ENCODE measurements at places on chromosomes 6 and 20.
A peak's percentile ranks its signal among the peaks of the same experiment; 100 is the strongest.

DNA sequence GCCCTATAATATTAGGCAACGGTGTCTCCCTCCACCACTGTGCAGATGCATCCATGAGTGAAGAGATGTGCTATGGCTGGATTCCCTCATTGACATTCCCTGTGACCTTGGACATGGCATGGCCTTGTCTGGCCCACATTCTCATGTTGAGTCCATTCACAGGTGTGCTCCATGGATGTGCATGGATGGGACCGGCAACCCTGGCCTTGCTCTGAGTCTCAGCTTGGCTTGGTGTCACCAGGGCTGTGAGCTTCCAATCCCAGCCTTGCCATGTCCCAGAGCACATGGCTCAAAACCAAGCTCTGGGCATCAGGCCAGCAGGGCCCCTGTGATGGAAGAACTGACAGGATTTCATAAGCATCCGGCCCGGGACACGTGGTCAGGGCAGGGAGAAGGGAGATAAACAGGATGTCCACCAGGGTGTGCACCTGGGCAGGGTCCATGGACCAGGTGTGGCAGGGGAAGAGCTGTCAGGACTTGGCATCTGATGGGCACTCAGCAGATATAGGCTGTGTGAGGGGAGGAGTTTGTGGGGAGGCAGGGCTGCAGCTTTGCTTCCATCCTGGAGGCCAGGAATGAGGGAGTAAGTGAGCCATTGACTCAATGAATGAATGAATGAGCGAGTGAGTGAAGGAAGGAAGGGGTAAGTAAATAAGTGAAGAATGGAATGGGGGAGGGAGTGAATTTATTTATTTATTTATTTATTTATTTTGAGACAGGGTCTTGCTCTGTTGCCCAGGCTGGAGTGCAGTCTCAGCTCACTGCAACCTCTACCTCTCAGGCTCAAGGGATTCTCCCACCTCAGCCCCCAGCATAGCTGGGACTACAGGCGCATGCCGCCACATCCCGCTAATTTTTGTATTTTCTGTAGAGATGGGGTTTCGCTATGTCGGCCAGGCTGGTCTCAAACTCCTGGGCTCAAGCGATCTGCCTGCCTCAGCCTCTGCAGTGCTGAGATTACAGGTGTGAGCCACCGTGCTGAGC lies 15.7 kb downstream of the NRSN2 start:
- no peak overlapping the region for H3K4me3 ChIP-seq
- no peaks in the 10 kb centered on the region for H3K36me3 ChIP-seq
- DNase-seq, result no peak
- H3K27ac ChIP-seq, result no peak overlapping the region
- no peaks in the 10 kb centered on the region for H3K27me3 ChIP-seq

- no peak overlapping the region for H3K4me3 ChIP-seq
- H3K4me1 ChIP-seq, result no peaks in the 10 kb centered on the region
- no peak for DNase-seq
- H3K27ac ChIP-seq, result no peak overlapping the region
- no peaks in the 10 kb centered on the region for H3K36me3 ChIP-seq
Measured at GRCh38 chr6:134105940-134106339, 53.5 kb upstream of the SLC2A12 start.

DNA sequence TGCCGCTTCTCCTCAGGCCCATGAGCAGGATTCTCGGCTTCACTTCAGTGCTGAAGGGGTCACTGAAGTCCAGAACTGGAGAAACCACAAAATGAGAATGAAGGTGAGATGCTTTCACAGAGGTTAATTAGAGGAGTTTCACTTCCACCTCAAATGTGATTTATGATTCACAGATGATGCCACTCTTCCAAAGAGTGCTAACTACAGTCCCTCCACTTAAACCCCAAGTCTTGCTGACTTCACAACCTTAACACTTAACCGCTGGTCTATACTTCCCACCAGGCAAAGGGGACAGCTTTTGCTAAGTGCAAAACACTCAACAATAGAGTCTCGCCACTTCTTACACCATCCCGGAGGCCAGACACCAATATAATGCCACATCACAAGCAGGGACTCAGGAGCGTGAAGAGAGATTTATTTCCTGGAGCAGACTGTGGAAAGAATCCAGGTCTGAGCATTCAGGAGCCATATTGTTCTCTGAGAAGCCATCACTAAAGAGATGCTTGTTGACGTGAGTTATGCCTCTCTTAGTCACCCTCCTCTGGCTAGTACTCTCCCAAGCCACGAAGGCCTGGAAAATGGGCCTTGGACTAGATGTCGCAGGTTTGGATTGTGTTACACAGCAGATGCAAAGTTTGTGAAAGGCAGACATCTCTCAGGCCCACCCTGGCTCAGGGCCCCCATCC lies 24.4 kb downstream of the RRAGD start:
- no peaks in the 10 kb centered on the region for H3K36me3 ChIP-seq
- no peaks in the 10 kb centered on the region for H3K4me1 ChIP-seq
- H3K27me3 ChIP-seq, result no peaks in the 10 kb centered on the region
- no peak overlapping the region for H3K27ac ChIP-seq

DNA sequence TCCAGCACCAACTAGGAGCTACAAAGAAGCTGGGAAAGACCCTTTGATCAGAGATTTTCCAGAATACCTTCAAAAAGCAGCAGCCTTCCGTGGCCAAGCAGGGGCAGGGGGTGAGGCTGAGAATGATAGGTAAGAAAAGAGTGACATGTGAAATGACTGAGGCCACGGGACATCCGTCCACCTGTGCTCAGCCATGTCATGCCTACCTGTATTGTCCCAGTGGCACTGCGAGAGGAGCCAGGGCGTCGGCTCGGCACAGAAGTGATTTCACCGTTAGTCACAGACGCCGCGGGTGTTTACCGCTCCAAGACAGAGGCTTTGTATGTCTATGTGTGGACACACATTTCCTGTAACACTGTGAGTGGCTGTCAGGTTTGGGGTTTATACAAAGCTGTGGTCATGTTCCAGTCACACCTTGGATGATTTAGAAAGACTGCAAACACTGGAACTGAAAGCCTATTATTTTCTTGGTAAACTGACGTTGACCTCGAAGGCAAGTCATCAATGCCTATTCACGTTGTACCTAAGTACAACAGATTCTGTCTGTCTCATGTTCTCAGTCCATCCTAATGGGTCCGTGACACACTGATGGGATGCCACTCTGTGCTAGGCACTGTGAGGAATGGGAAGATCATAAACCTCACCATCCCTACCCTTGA lies 32.1 kb upstream of the JAG1 start:
- no peak overlapping the region for H3K27ac ChIP-seq
- H3K27me3 ChIP-seq, result no peaks in the 10 kb centered on the region
- no peak for DNase-seq
- H3K36me3 ChIP-seq, result no peaks in the 10 kb centered on the region
- no peak overlapping the region for H3K4me3 ChIP-seq

DNA sequence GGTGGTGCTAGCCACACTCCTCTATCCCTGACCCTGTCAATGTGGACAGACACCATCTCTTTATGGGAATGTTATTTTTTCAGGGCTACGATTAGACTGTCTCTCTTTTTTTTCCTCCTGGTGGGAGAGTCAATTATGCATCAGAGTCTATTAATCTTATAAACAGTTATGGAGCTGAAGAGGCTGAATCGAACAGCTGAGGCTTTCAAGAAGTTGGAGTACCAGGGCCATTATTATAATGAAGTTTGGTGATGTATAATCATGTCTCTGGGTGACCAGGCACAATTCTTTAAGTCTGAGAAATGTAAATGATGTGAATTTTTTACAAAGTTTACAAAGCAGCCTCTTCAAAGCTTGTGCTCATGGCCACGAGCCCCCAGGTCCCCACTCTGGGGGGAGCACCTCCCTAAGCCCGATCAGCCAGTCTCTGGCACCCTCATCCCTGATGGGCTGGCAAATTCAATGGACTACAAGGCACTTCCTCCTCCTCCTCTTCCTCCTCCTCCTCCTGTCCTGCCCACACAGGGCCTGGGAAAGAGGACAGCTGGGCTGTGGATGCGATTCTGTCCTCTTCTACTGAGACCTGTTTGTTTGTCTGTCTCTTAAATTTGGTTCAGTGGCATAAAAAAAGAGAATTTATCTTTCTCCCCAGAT lies 43.9 kb upstream of the QKI start:
- no peaks in the 10 kb centered on the region for H3K4me1 ChIP-seq
- H3K36me3 ChIP-seq, result no peaks in the 10 kb centered on the region
- no peak for DNase-seq
- no peaks in the 10 kb centered on the region for H3K27me3 ChIP-seq

DNA sequence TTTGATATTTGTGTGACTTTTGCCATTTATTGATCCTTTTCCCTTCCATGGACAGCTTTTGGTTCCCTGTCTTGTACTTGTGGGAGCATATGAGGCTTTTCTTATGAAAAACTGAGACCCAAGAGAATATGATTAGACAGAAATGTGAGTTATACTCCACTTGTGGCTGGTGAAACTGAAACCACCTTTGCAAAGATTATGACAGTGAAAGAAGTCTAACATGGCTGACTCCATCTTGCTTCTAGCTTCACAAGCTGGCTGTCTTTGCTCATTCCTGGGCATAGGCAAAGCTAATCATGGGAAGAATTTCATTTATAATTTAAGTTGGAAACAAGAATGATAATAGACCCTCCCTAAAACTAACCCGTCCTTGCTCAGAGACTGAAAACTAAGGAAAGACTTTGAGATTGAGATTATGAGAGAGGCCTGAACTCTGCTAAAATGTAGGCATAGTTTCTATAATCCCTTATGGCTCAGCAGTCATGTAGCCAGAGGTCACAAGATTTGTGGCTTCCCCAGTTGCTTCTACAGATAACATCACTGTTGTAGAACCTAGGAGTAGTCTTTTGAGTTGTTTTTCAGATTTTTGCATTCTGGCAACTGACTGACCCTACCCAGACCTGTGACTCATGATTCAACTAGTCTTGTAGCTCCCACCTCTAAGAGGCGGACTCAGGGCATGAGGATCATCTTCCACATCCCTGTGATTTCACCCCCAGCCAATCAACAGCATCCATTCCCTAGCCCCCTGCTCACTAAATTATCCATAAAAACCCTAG lies 50.9 kb upstream of the CD2AP start:
- H3K4me1 ChIP-seq, result no peaks in the 10 kb centered on the region
- H3K27me3 ChIP-seq, result no peaks in the 10 kb centered on the region
- H3K4me3 ChIP-seq, result no peak overlapping the region
- no peak for DNase-seq

DNA sequence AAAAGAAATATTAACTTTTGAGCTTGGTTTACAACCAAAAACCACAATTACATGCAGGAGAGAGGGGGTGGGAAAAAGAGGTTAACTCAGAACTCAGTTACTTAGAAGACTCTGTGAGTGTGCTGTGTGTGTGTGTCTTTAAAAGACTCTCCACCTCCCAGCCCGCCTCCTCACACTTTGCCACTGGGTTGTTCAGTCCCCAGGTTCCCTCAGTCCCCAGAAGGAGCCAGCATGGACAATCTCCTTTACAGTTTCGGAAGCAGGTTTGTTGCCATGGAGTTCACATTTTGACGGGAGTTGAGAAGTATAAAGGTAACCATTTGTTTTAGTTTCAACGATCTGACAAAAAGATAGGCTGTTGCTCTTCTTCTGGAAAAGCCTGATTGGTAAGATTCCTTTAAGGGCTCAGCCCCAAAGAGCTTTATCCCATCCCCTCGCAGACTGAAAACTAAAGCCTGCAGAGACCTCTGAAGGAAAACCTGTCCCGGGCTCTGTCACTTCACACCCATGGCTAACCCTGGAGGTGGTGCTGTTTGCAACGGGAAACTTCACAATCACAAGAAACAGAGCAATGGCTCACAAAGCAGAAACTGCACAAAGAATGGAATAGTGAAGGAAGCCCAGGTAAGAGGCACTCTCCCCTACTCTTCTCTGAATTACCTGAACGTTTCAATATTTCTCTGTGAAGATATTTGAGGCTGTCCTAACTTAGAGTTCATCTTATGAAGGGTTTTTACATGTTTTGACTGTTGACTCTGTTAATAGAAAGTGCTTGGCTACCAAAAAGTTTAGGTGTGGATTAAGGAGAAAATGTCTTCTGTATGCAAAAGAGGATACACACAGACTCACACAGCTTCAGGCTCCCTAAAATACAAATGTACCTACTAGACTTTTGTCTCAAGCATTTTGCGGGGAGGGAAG lies at the start of gene SPTLC3:
SPTLC3 (plus strand) TSS at position 212 of the 921 bp plus-strand sequence; CDS start at position 508, 296 bp downstream.
- DNase-seq, result no peak
- no peaks in the 10 kb centered on the region for H3K4me1 ChIP-seq
- H3K4me3 ChIP-seq, result peak within 1 kb of the TSS; percentile 49
- H3K27me3 ChIP-seq, result no peaks in the 10 kb centered on the region
- no peaks in the 10 kb centered on the region for H3K36me3 ChIP-seq
- peak within 1 kb of the TSS; percentile 38 for H3K27ac ChIP-seq

- peak overlapping the region; percentile 8 for H3K4me3 ChIP-seq
- H3K4me1 ChIP-seq, result peaks cover 41% of the 10 kb centered on the region
- no peak overlapping the region for H3K27ac ChIP-seq
- no peaks in the 10 kb centered on the region for H3K36me3 ChIP-seq
- no peaks in the 10 kb centered on the region for H3K27me3 ChIP-seq
Measured at GRCh38 chr6:158564243-158565121, 4.6 kb downstream of the TMEM181 start.

- H3K4me1 ChIP-seq, result no peaks in the 10 kb centered on the region
- H3K36me3 ChIP-seq, result peaks cover 3% of the 10 kb centered on the region
- H3K27ac ChIP-seq, result no peak overlapping the region
- DNase-seq, result no peak
- H3K4me3 ChIP-seq, result no peak overlapping the region
- H3K27me3 ChIP-seq, result no peaks in the 10 kb centered on the region
Measured at GRCh38 chr6:106252687-106253086, 72.9 kb downstream of the ATG5 start.

DNA sequence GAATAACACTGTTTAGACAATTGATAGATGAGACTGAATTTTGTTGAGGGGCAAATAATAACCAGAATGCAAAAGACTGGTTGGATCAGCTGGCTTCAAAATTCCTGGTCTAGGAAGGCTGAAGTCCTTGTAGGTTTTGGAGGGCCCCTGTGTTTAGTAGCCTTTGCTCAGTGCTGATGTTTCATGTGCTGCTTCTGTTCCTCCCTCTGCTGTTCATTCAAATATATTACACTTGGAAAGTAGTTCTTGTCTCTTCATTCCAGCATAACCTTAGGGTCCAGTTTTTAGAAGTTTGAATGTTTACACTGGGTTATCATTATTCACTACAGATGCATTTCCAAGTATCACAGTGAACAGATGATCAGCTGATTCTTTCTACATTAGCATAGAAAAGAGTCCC lies 72.5 kb downstream of the FLRT3 start:
- no peaks in the 10 kb centered on the region for H3K27me3 ChIP-seq
- no peak overlapping the region for H3K27ac ChIP-seq
- H3K4me1 ChIP-seq, result no peaks in the 10 kb centered on the region
- no peaks in the 10 kb centered on the region for H3K36me3 ChIP-seq

DNA sequence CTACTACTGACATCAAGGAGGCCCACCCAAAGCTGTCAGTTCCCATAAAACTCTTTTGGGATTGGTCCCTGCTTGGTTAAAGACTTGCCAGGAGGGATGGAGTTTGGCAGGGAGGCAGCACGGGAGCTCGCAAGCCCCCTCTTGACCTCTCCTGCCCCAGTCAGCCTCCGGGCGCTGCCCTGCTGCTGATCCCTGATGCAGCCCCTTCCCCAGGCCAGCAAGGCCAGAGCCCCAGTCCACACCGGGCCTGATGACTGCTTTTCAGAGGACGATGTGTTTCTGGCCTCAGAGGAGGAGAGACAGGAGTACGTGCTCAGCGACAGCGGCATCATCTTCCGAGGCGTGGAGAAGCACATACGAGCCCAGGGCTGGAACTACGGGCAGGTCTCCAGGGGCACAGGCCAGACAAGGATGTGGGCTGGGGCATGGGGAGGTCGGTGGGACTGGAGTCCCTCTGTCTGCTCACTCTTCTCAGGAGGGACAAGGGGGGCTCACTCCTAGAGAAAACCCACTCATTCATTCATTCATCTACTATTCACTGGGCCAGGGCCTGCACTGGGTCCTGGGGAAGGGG lies 15.6 kb downstream of the TGM6 start:
- H3K36me3 ChIP-seq, result no peaks in the 10 kb centered on the region
- no peaks in the 10 kb centered on the region for H3K27me3 ChIP-seq
- H3K4me1 ChIP-seq, result no peaks in the 10 kb centered on the region
- no peak for DNase-seq
- no peak overlapping the region for H3K27ac ChIP-seq
- no peak overlapping the region for H3K4me3 ChIP-seq
